NCI-H2081 treated with DMSO at 0.1 percent for 48 hours (cell line): ENCODE measurements at places on chromosomes 1 and 21.

- DNase-seq, result no peak
Observed at GRCh38 chr1:227941509-227942020, 6.2 kb downstream of the WNT9A start.

- no peak for DNase-seq
Observed at GRCh38 chr21:22278366-22278765, 1280.2 kb downstream of the NCAM2 start.

DNA sequence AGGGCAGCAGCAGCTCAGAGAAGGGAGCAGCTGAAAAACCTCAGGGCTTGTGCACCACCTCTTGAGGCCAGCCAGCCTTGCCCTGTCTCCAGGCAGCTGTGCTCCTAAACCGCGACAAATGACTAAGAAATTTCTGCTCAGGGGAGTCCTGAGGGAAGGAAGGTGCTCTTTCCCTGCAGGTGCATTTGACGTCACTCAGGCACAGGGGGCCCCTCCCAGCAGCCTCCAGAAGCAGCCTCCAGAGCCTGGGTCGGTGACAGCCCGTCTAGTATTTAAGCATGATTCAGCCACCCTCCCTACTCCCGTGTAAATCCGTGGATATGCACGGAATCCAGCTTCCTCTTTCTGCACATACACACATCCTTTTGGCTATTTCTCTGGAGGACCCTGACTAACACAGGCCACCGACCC lies 560.5 kb downstream of the KIF26B start:
- no peak for DNase-seq

- no peak for DNase-seq
Observed at GRCh38 chr1:47675047-47675675, 237.3 kb downstream of the FOXD2 start.

DNA sequence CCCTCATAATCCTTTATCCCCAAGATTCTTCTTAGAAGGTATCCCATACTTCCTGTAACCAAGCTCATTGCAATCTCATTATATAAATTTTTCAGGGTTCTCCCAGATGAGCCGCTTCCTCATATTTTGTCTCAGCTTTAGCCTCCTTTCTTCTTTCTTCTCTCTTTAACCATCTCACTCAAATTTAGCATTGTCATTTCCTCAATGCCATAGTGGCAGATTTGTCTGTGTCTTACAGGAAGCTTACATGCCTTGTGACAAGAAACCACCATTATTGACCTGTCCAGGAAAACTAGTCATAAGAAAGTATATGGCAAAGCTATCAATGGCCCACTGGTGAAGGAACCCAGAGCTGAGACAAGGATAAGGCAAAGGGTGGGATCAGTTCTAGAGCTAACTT lies 6.0 kb upstream of the FCRL2 start:
- DNase-seq, result no peak

GRCh38 chr1:1420654-1421141 lies 378 bp downstream of the ANKRD65 start:
- DNase-seq, result no peak

DNA sequence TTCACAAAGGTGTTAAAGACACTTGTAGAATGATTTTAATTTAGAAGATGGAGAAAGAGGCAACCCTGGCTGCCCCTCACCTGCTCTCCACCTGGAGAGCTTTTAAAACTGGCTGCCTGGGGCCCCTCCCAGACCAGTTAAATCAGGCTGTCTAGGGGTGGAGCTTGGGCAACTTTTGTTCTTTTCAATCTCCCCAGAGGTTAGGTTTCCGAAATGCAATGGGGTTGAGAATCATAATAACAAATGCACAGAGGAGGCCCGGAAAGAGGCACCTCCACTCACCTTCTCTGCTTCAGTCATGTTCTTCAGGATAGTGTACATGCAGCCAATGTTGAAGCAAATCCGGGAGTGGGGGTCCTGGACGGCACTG lies 400 bp downstream of the NCF2 start:
- no peak for DNase-seq

DNA sequence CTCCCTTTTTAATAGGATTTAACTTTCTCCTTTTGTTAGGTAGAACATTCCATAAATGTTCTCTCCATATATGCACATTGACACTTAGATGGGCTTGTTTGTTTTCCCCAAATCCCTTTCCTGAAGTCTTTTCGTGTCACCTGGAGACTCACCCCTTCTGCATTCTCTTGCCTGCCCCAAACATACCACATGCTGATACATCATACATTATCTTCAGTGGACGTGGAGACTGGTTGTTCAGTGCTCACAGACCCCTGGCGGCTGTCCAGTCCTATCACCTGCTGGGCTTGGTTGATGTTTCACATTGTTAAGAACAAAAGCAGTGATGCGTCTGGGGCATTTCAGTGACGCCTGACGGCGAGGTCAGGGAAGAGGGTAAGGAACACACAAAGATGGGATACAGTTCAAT lies 22.2 kb downstream of the FMOD start:
- DNase-seq, result peak; percentile 91

GRCh38 chr1:111649648-111650047 lies 30.1 kb downstream of the RAP1A start:
- no peak for DNase-seq

DNA sequence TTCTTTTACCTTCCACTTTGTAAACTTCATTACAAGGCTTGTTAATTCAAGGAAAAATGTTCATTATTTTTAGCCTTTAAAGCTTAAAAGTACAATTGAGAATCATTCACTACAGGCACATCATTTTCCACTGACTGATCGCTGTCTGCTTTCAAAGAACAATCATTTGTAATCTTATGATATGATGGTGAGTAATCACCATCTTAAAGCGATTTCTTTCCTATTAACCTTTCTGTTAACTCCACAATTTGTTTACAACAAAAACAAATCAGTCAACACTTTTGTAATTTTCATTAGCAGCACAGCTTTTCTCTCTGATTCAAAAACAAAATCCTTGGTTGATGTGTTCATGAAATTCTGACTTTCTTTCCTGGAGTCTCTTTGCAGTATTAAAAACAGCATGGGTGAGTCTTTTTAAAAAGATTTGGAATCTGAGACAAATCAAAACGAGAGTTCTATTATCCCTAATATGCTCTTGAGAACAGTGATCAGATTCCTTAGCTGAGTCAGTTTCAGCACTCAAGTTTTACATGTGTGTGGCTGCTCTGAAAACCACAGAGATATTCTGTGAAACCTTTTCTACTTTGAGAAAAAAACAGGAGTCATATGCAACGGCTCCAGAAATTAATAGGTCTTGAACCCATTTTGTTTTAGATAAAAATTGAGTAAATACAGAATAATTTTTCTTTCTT lies 145.8 kb upstream of the TMPRSS15 start:
- DNase-seq, result no peak

- DNase-seq, result no peak
Observed at GRCh38 chr1:109391157-109391556, 6.6 kb downstream of the SORT1 start.

GRCh38 chr1:8201331-8201861 lies 116.5 kb upstream of the SLC45A1 start:
- no peak for DNase-seq

GRCh38 chr1:31394584-31395193 lies 18.3 kb upstream of the SERINC2 start:
- DNase-seq, result peak; percentile 66

DNA sequence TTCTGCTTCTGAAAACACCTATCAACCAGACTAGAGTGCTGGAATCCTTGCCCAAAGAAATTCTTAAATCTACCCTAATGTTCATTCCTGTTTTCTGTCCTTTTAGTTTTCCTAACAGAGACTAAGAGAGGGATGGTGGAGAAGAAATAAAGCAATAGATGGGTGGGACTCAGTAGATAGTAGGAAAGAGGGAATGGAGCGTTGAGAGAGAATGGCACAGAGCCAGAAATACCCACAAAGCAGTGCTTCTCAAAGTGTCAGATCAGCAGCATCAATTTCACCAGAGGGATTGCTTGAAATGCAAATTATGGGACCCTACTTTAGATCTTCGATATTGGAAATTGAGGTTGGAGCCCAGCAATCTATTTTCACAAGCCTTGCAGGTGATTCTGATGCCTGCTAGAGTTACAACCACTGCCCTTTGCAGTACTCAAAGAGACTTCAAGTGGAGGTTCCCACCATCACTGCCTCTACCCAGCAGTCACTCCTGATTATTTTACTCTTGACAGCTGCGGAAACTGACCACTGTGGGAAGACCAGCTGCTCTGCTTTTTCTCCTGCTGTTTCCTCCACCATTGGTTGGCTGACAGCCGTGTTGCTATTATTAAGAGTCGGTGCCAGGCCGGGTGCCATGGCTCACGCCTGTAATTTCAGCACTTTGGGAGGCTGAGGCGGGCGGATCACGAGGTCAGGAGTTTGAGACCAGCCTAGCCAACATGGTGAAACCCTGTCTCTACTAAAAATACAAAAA lies 11.4 kb upstream of the PRPF3 start:
- peak; percentile 41 for DNase-seq

DNA sequence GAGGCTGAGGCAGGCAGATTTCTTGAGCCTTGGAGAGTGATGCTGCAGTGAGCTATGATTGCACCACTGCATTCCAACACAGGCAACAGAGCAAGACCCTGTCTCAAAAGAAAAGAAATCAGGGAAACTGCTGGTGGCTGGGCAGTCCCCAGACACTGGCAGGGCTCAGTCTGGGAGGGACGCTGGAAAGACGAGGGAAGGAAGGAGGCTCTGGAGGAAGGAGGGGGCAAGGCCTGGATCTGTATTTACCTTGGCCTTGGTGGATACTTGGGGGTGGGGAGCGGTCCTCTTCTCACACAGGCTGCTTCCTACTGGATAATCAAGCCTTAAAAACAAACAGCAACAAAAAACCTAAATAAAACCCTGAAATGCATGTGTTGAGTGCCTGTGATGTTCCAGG lies 24.4 kb downstream of the KCNQ4 start:
- no peak for DNase-seq

DNA sequence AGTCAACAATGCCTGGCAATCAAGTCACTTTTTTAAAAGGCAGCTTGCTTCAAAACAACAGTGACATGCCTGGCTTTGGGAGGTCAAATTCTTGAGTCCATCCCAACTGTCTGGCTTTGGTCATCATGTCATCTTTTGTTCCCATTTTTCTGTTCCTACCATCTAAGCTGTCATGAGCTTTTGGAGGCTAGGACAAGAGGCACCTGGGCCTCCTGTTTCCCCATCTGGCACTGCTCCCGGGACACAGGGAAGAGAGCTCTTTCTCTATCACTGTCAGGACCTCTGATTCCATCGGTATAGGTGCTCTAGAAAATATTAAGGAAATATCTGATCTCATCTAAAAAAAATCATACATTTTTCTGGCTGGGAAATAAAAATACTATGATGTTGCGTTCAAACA lies 156.3 kb downstream of the CLIC6 start:
- DNase-seq, result no peak

DNA sequence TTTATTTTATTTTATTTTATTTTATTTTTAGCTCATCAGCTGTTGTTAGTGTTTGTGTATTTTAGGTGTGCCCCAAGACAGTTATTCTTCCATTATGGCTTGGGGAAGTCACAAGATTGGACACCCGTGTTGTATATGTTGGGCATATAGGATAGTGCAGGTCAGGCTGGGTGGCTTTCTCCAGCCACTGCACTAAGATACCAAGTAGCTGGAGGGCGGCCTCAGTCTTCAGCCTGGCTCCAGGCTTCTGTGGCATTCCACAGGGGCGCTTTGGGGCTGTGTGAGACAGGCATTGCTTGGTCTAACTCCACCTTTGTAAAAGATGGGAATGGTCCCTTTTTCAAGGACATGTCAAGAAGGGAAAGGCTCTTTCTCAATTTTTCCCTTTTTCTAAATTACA lies 16.5 kb downstream of the RRP1B start:
- no peak for DNase-seq

- DNase-seq, result no peak
Observed at GRCh38 chr1:3904843-3905185, 4.7 kb upstream of the C1orf174 start.
